ENCODE measurements at places on chromosomes 1 and 21.

DNA sequence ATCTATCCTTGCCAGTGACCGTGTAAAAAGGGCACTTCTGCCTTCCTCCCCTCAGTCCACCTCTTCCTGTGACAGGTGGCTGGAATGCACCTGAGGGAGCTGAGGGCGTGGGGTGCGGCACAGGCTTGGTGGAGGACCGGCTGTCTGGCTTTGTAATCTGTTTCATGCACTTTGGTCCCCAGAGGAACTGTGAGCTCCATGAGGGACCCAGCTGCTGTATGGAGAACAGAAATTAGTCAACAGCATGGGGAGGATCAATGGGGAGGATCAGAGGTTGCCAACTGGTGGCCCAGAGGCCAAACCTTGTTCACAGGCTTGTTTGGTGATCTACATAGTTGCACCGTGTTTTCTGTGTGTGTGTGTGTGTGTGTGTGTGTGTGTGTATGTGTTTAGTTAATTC is 19.0 kb upstream of the LUZP1 start:
- no peak for DNase-seq

DNA sequence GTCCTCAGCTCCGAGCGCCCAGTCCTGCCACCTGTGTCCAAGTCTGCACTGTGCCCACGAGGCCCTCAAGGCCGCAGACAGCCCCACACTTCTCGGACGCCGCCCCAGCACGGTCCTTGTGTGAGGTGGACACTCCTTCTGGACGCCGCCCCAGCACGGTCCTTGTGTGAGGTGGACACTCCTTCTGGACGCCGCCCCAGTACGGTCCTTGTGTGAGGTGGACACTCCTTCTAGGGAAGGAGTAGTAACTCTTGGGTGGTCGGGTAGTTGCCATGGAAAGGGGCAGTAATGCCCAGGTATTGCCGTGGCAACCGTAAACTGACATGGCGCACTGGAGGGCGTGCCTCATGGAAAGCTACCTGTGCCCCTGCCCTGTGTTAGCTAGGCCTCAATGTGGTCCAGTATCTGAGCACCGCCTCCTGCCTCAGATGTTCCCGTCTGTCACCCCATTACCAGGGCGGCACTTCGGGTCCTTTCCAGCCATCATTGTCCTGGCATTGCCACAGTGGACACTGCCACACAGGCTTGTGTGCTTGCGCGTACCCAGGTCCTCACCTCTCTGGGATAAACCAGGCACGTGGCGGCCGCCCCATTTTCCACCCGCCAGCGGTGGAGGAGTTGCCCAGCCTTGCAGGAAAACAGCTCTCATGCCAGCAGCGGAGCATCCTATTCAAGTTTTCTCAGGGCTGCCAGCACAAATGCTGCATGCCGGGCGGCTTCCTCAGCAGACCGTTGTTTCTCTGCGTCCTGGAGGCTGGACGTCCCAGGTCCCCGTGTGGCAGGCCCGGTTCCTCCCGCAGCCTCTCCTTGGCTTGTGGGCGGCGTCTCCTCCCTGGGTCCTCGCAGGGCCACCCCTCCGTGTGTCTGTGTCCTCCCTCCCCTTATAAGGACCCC is 40.8 kb upstream of the POFUT2 start:
- DNase-seq: no peak

DNA sequence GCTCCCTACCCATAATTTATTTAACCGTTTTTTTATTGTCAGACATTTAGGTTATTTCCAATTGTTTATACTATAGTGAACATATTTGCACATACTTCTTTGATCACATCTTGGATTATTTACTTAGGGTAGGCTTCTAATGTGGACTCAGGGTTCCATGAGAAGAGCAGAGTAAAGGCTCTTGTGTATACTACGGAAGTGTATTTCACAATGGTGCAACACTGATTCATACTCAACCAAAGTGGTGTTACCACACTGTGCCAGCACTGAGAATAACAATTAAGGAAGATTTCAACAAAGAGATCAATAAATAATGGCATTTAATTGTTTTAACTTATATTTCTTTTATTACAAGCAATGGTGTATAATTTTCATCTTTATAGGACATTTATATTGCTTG is 251.2 kb downstream of the ZNF326 start:
- no peak for DNase-seq

- no peak for DNase-seq
Measured at GRCh38 chr1:60636946-60637345, 445.4 kb upstream of the NFIA start.

DNA sequence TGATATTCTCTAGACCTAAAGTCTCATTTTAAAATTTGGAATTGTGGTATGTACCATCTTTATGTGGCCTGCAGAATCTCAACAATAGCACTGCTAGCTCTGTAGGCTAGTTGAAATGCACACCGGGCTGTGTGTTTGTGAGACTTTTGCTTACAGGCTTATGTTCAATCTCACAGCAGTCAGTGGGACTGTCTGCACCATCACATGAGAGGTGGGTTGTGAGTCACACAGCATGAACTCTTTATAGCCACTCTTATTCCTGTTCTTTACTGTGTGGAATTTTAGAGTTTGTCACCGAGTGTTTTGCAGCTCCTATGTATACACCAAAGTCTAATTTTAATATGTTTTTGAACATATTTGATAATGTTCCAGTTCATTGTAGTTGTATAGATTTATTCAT is 74.6 kb downstream of the RASAL2 start:
- DNase-seq: no peak
